Activated T-cell treated with anti-CD3 and anti-CD28 coated beads, Interleukin-2, amount 50 U/mL, for 72 hours (primary cell): ENCODE measurements at places on chromosomes 1 and 21.

- DNase-seq: no peak
Observed at GRCh38 chr1:234226113-234226818, 147.0 kb upstream of the COA6 start.

DNA sequence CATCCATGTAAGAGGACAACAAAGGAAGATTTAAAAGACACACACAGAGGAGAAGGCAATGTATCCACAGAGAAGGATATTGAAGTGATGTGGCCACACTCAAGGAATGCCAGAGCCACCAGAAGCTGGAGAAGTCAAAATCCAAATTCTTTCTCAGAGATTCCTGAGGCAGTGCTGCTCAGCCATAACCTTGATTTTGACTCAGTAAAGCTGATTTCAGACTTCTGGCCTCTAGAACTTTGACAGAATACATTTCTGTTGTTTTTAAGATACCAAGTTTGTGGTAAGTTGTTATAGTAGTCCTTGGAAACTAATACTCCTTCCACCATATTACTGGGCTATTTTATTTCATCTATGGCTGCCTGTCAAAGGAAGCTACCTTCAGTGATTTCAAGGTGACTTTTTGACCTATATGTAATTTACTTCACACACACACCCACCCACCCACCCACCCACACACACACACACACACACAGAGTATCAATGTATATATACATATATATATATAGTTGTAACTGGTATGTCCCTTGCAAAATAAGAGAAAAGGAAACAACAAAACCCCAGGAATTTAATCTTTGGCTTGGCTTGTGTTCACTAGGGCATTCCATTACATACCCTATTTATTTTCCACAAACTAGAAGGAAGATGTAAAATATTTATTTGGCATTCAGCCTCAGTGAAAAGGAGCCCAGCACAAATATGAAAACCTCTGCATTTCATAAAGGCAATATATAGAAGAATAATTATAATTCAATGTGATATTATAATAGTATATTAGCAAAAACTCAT lies 142.1 kb upstream of the PTGFR start:
- DNase-seq: no peak

- no peak for DNase-seq
Observed at GRCh38 chr1:108569097-108569728, 9.3 kb downstream of the EEIG2 start.

DNA sequence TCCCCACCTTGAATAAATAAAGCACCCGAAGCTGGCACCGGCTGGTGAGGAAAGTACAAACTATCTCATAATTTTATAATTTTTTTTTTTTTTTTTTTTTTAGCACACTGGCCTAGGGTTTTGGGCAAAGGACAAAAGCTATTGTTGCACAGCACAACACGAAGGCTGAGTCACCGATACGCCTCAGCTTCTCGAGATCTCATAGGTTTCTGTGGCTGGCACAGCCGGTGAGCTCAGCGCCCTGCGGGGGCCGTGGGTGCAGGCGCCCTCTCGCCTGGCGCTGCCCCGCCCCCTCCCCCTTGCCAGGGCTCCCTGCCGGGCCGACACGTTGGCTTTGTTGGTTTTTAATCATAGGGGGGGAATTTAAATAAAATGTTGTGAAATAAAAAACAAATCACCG lies 17.2 kb downstream of the CASZ1 start:
- DNase-seq: no peak

- no peak for DNase-seq
Observed at GRCh38 chr1:247111700-247112478, 7.7 kb upstream of the ZNF669 start.

DNA sequence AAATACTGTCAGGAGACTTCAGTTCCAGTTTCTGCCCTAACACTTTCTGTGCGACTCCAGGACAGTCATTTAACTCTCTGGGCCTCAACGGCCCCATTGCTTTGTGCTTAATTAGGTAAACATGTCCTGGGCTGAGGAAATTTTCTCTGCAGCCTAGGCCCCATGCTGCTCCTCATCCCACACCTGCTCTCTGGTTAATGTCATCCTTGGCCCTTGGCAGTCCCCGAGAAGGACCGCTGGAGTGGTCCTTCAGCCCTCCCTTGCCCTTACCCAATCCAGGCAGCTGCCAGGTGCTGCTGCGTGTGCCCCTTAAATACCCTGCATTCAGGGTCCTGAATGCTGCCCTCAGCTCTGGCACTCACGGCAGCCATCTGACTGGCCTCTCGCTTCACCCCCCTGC lies 18.7 kb downstream of the UBL4B start:
- DNase-seq: no peak

- DNase-seq: no peak
Observed at GRCh38 chr1:177119311-177119710, 45.2 kb downstream of the ASTN1 start.

DNA sequence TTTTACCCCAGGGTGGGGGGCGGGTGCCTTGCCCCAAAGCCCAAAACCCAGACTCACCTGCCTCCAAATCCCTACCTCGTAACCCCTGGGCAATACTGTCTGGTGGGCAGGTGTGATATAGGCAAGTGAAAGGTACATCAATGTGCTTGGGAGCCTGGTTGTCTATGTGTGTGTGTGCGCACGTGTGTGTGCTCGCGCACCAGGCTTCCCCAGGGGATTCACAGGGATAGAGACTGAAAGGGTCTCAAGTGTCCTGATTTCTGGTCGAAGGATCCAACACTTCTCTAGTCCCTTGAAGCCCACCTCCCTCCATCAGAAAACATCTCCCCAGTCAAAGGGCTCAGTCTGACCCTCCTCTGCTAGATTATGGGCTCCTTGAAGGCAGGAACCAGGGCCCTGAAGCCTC lies 28.9 kb upstream of the EPB41 start:
- peak; percentile 3 for DNase-seq

GRCh38 chr1:210330279-210330866 lies 1.7 kb downstream of the HHAT start:
- no peak for DNase-seq

DNA sequence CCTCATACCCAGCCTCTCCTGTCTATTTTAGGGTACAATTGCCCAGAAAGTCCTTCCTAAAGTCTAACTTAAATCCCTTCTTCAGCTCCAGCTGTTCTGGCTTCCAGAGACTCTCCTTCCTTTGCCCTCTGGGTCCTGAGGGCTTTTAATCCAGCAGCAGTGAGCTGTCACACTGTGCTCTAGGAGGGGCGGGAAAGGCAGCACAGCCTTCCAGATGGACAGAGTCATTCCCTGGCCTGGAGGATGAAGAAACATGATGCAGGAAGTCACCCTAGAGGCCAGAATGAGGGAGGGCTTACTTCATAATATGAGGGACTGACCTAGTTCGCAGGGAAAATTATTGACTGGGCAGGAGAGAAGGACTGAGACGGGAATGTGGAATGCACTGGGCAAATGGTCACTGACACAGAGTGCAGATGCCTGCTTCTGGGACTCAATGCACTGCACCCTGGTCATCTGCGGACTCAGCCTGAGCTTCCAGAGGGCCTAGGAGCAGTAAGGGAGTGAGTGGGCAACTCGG lies 1.3 kb downstream of the SH2D2A start:
- DNase-seq: no peak
